ENCODE measurements at places on chromosomes 1 and 21. TPM values are rescaled to one million over a fixed set of nuclear protein-coding genes. Genes with fewer than 3 reads are reported as not detected.

The NLRP3 gene
- total RNA-seq: 0.36 TPM

The RRP15 gene
- total RNA-seq: 5.9 TPM

The KIF26B gene
- total RNA-seq: 22.1 TPM

The KCTD3 gene
- 55.7 TPM for total RNA-seq

The PTAFR gene
- total RNA-seq: under 0.01 TPM

The CDK18 gene
- total RNA-seq: 0.72 TPM

The TSSK3 gene
- 1.8 TPM for total RNA-seq

The DENND2C gene
- total RNA-seq: 8.8 TPM

The SLC35F3 gene
- total RNA-seq: not detected

The FDPS gene
- 191 TPM for total RNA-seq

The MYBPH gene
- total RNA-seq: 0.29 TPM

The LCE6A gene
- total RNA-seq: not detected

The KRTAP21-2 gene
- total RNA-seq: not detected

The UQCRHL gene
- 1.1 TPM for total RNA-seq

The CAMTA1 gene
- total RNA-seq: 38.0 TPM

The CLDN14 gene
- total RNA-seq: 0.29 TPM

The RAB42 gene
- total RNA-seq: 5.0 TPM

The FCRL4 gene
- not detected for total RNA-seq

The LRRC39 gene
- 1.2 TPM for total RNA-seq

The ANGPTL1 gene
- total RNA-seq: 12.1 TPM

The AADACL3 gene
- total RNA-seq: not detected

The ZBTB21 gene
- total RNA-seq: 13.8 TPM

The CNTN2 gene
- under 0.01 TPM for total RNA-seq

The PPM1J gene
- total RNA-seq: 0.59 TPM

The CFH gene
- total RNA-seq: 145 TPM

The HPCAL4 gene
- not detected for total RNA-seq

The PTPN22 gene
- total RNA-seq: 1.1 TPM

The NFASC gene
- 36.9 TPM for total RNA-seq

The LGR6 gene
- total RNA-seq: not detected

The HAO2 gene
- total RNA-seq: not detected

The ZNF648 gene
- total RNA-seq: not detected

The KRTAP19-1 gene
- not detected for total RNA-seq

The CKS1B gene
- 23.2 TPM for total RNA-seq

The CFHR3 gene
- total RNA-seq: not detected

The S100A2 gene
- 1.8 TPM for total RNA-seq

The CYP4A22 gene
- not detected for total RNA-seq

The RGS4 gene
- 130 TPM for total RNA-seq

The INSRR gene
- 0.29 TPM for total RNA-seq

The ZNF683 gene
- total RNA-seq: not detected

The PROK1 gene
- total RNA-seq: not detected

The LEMD1 gene
- not detected for total RNA-seq

The PGLYRP4 gene
- total RNA-seq: not detected

The CYP2J2 gene
- total RNA-seq: not detected

The UBXN10 gene
- total RNA-seq: under 0.01 TPM

The GBP6 gene
- total RNA-seq: not detected

The TSACC gene
- not detected for total RNA-seq

The DIO1 gene
- not detected for total RNA-seq

Measured in osteoblast (primary cell).